ENCODE measurements at places on chromosomes 3 and 15. TPM values are rescaled to one million over a fixed set of nuclear protein-coding genes. Genes with fewer than 3 reads are reported as not detected.

The FGF7 gene
- total RNA-seq, result not detected

The FGD5 gene
- 0.06 TPM for total RNA-seq

The GOLGA8G gene
- not detected for total RNA-seq

The GRAMD2A gene
- 0.50 TPM for total RNA-seq

The MNS1 gene
- not detected for total RNA-seq

The TRAIP gene
- total RNA-seq, result 24.5 TPM

The HRH1 gene
- total RNA-seq, result 4.7 TPM

The SCN5A gene
- 0.35 TPM for total RNA-seq

The EHHADH gene
- total RNA-seq, result 1.9 TPM

The SSUH2 gene
- not detected for total RNA-seq

The GOLGA6A gene
- not detected for total RNA-seq

The EIF5A2 gene
- 8.9 TPM for total RNA-seq

The SCG5 gene
- 3.5 TPM for total RNA-seq

The CLSTN2 gene
- 0.08 TPM for total RNA-seq

DNA sequence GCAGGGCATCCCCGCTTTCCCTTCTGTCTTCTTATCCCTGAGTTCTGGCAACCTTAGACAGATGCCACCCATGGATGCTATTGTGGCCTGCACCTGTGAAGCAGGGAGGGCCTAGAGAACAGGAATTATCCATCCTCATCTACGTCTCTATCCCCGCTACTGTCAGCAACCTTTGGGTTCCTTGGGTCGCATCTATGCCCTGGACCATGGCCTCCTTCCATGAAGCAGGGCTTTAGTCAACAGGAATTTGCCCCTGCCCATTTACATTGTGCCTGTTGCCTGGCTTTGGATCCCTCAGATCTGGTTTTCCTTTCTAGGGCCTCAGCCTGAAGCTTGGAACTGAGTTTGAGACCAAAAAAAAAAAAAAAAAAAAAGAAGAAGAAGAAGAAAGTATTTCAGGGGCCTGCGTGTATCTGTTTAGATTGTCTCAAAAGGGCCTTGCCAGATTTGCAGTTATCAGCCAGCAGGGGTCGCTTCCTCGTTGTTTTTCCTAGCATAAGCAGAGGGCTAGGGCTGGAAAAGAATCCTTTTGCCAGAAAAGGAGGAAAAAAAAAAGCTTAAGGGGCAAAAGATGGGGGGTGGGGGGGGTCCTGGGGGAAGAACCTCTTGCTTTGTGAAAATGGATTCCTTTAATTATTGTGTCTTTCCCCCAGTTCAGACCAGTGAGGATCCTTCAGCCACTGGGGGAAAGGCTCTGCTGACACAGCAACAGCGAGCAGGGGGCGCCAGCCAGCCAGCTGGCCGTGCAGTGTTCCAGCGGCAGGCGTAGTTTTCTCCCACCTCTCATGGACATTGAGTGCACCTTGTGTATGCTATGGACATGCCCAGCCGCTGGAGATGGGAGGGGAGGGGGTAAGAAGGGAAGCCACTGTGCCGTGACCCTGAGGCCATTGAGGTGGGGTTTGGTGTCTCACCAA, 65.7 kb upstream of the ALDH1L1 start:
- no peak for ATAC-seq

GRCh38 chr3:65593780-65594752, 444.7 kb downstream of the MAGI1 start:
- ATAC-seq, result no peak

GRCh38 chr3:35680866-35681650, 41.7 kb downstream of the ARPP21 start:
- ATAC-seq, result no peak

DNA sequence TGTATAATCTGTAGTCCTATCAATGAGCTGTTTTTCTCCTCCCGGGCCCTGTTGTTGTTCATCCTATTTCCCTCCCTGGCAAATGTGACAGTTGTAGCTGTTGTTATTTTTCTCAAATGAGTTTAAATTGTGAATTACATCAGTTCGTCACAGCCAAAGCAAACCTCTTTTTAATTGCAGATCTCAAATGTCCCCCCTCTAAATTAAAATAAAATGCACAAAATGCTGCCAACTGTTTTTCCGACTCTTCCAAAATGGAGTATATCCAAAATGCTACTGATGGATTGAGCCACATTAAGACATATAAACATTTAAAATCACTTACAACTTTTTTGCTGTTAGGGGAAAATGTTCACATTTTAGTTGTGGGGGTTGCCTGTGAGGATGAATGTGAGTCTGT, 29.8 kb upstream of the SUCLG2 start:
- ATAC-seq, result no peak

DNA sequence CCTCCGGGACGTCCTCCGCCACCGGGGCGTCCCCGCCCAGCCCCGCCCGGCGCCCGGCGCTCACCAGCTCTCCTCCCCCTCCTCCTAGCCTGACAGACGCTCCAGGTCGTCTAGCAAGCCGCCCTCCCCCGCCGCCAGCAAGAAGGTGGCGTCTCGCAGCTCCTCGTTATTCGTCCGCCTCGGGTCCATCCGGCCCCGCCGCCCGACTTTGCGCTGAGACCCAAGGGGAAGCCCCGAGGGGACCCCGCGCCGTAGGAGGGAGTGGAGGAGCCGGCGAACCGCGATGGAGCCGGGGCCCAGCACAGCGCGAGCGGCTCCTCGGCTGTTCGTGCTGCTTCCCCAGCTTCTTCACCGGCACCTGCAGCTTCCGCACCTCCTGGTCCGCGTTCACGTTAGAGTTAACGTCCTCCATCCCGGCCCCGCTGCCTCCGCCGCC, 26.3 kb upstream of the MTHFS start:
- peak; percentile 59 for ATAC-seq

DNA sequence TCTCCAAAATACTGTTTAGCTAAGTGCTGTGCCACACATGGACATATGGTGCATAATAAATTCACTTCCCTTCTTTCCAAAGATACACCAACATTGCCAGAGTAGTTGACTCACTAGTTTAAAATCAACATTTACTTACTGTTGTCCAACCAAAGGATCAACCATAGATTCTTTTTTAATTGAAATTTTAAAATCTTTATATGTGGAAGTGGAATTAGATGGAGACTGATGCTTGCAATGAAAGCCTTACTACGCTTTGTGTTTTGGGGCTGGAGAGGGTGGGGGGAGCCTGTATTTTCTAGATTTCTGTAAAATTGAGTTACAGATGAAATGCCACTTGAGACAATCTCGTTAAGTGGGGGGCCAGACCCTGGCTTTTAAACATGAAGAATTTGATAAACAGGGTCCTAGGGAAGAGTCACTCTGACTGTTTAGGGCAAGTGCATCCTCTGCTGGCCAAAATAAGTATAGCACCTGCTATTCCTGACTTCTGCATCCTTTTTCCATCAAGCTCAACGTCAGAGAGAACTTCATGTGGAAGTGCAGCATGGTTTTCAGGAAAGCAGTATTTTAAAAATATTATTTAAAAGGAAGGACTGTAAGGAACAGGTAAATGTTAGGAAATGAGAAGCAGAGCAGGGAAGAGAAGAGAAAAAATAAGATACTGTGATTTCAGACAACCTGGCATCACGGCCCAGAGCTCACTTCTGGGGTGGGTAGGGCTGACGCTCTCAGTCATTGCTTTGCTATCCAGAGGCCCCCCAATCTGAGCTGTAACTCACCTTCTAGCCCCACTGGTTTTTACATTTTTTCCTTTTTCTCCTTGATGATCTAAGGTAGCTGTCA, 76.7 kb downstream of the BOC start:
- ATAC-seq, result peak; percentile 38

GRCh38 chr3:65888196-65888595, 150.5 kb downstream of the MAGI1 start:
- no peak for ATAC-seq

GRCh38 chr3:78497767-78498166, 1270.0 kb downstream of the ROBO1 start:
- ATAC-seq, result no peak

DNA sequence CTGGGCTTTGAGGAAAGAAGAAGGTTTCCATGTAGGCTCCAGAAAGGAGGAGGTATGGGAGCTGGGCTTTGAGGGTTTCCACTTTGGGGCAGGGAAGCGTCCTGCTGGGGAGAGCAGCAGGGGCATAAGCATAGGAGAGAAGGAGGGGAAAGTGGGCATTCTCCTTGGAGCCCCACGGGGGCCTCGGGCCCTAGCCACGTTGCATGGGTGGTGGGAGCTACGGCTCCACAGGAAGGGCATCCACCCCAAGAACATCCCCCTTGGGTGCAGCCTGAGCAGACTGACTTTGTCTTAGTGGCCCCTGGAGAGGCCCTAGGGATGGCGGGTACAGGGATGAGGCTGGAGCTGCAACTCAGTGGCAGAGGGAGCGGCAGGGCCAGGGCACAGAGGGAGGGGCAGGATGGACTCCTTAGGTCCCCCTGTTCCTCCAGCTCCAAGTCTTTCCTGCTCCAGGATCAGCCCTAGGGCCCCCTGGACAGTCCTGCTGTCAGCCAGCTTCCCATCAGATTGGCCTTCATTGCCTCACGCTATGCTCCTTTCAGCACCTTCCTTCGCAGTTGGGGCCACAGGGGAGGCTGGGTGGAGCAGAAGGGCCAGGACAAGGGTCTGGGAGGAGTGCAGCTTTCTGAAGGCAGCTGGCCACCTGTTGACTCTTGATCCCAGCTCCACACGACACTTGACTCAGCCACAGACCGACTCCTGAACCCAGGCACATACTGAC, 22.9 kb downstream of the PRR20G start:
- ATAC-seq, result no peak

GRCh38 chr3:153927107-153927506, 194.1 kb upstream of the ARHGEF26 start:
- peak; percentile 40 for ATAC-seq

DNA sequence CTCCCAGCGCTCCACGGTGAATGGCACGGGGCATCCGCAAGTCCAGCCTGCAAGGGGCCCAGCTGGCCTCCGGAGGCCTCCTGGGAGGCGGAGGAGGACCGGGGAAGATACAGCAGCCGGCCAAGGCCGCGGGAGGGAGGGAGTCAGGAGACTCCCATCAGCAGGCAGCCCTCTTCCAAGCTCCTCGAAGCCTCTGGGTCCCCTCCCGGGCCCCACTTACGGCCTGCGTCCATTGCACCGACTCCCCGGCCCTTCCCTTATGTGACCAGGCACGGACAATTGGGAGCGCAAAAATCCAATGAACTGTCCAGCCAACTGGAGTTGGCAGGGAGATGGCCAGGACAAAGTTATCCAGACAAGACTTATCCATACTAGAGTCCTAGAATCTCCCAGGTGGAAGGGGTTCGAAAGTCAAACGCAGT, 668 bp downstream of the MFGE8 start:
- no peak for ATAC-seq

- ATAC-seq, result peak; percentile 10
These were observed 11.5 kb downstream of the CSK start for GRCh38 chr15:74793135-74794028.

DNA sequence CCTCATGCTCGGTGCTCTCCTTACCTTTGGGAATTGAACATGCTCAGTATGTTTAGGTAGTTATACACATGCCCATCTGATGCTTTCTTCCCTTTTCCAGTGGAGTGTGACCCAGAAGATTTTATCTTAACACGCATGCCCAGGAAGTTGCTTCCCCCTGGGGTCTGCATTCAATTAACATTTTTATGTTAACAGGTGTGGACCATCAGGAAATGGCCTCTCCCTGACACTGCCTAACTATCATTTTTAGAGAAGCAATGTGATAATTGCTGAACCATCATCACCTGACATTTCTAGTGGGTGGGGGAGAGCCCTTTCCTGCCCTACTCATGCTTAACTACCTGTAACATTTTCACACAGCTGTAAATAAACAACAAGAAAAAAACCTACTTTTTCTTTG, 55.1 kb upstream of the TGFBR2 start:
- ATAC-seq, result peak; percentile 48

DNA sequence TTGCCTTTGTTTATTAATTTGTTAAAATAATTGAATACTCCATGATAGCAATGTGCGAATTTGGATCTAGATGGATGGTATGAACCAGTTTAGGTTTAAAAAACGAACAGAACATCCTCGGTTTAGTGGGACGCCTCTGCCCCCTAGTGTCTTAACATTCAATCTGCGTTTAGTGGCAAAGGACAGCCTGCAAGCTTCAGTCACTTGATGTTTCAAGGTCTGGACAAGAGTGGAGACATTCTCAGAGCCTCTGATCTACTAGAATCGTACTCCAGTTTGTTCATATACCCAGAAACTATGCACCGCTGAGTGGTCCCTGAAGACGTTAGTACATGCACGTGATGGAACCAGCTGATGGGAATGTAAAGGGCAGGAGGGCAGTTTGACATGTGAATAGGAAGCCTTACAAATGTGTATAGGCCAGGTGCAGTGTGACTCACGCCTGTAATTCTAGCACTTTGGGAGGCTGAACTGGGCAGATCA, 17.8 kb upstream of the ATP13A4 start:
- peak; percentile 61 for ATAC-seq

DNA sequence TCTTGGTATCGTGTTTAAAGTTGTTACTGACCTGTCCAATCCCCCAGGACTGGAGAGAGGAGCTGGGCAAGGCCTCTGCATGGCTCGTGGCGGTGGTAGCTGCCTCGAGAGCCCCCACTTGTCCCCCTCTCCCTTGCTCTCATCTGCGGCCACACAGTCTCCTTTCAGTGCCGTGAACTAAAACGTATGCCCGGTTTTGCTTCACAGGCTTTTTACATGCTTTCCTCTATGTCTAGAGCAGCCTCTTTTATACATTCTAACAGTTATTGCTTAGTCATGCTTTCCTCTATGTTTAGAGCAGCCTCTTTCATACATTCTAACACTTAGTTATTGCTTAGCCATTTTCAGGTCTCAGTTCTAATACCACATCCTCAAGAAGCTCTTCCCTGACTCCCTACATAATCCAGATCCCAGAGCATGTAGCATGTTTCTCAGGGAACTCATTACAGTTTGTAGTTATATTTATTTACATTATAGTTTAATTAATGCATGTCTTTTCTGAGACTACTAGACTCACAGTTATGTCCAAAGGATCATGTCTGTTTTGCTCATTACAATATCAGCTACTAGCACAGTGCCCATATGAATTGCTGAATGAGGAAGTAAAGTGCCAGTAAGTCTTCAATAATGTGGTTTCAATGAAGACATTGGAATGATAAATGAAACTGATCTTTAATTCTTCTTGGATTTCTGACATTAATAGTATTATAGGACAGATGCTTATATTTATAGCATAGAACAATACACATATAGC, 66.5 kb upstream of the TBL1XR1 start:
- ATAC-seq, result no peak
